Spleen (tissue), 13 donors: ENCODE measurements at places on chromosomes 6 and 20. TPM values are rescaled to one million over a fixed set of nuclear protein-coding genes. Genes with fewer than 3 reads are reported as not detected.
A peak's percentile ranks its signal among the peaks of the same experiment; 100 is the strongest.

DNA sequence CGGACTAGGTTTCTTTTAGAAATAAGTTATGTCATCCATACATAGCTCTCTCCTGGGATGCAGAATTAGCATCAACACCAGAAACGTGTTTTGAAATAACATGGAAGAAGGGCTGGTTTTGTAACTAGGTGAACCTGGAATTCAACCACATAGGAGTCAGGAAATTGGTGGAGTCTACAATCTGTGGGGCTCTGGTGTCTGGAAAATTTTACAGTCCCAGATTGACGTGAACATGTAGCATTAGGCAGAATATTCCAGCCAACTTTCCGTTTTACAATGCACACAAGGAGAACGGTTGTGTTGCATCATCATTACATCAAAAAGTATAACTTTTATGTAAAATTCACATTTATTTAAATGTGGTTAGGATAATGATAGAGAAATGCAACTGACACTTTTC is 1.9 kb downstream of the KCNQ5 start:
- no peaks in the 10 kb centered on the region for H3K36me3 ChIP-seq
- peaks cover 42% of the 10 kb centered on the region for H3K4me1 ChIP-seq
- no peak for DNase-seq

GRCh38 chr6:2448826-2449571 is 203.6 kb upstream of the GMDS start:
- H3K36me3 ChIP-seq = no peaks in the 10 kb centered on the region
- H3K27me3 ChIP-seq = no peaks in the 10 kb centered on the region
- H3K4me3 ChIP-seq = peak overlapping the region; percentile 3
- H3K27ac ChIP-seq = no peak overlapping the region

GRCh38 chr20:63740070-63740626 is 572 bp downstream of the SLC2A4RG start:
- H3K4me3 ChIP-seq = peak overlapping the region; percentile 75
- H3K27me3 ChIP-seq = no peaks in the 10 kb centered on the region
- peak overlapping the region; percentile 87 for H3K27ac ChIP-seq
- DNase-seq = peak; percentile 92
- peaks cover 49% of the 10 kb centered on the region for H3K4me1 ChIP-seq

GRCh38 chr6:136244061-136244616 is 6.0 kb downstream of the MTFR2 start:
- H3K4me3 ChIP-seq = no peak overlapping the region
- H3K27ac ChIP-seq = no peak overlapping the region
- no peaks in the 10 kb centered on the region for H3K27me3 ChIP-seq
- H3K36me3 ChIP-seq = no peaks in the 10 kb centered on the region
- no peaks in the 10 kb centered on the region for H3K4me1 ChIP-seq

Gene MATN4
- total RNA-seq = not detected

Gene HTR1E
- not detected for total RNA-seq

DNA sequence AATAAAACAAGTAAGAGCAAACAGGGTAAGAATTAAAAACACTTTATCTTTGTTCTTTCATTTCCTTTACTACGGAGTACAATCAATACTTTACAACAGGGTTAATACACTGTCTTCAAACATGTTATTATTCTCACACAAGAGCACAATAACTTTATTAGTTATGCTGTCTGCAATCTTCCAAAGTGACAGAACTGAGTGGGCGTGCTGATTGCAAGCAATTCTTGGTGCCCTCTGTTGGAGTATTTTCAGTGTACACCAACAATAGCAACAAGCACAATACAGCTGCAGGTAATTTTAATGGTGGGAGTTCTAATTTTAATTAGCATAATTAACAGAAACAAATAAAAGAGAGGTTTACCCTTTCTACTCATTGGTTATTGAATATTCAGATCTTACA is 33.9 kb upstream of the PTPRK start:
- DNase-seq = no peak
- no peak overlapping the region for H3K27ac ChIP-seq
- no peaks in the 10 kb centered on the region for H3K4me1 ChIP-seq
- H3K4me3 ChIP-seq = no peak overlapping the region
- H3K27me3 ChIP-seq = no peaks in the 10 kb centered on the region

GRCh38 chr6:118589649-118590365 is 41.7 kb downstream of the PLN start:
- no peaks in the 10 kb centered on the region for H3K4me1 ChIP-seq
- no peaks in the 10 kb centered on the region for H3K27me3 ChIP-seq
- H3K4me3 ChIP-seq = no peak overlapping the region

GRCh38 chr6:126427713-126428112 is 87.8 kb downstream of the CENPW start:
- DNase-seq = no peak
- H3K27ac ChIP-seq = no peak overlapping the region
- H3K27me3 ChIP-seq = no peaks in the 10 kb centered on the region
- H3K4me1 ChIP-seq = no peaks in the 10 kb centered on the region

- no peak for DNase-seq
- H3K27ac ChIP-seq = no peak overlapping the region
- H3K4me1 ChIP-seq = peaks cover 15% of the 10 kb centered on the region
- H3K27me3 ChIP-seq = no peaks in the 10 kb centered on the region
- H3K4me3 ChIP-seq = no peak overlapping the region
- no peaks in the 10 kb centered on the region for H3K36me3 ChIP-seq
These were observed 21.1 kb downstream of the GCNT2 start for GRCh38 chr6:10542213-10542612.

DNA sequence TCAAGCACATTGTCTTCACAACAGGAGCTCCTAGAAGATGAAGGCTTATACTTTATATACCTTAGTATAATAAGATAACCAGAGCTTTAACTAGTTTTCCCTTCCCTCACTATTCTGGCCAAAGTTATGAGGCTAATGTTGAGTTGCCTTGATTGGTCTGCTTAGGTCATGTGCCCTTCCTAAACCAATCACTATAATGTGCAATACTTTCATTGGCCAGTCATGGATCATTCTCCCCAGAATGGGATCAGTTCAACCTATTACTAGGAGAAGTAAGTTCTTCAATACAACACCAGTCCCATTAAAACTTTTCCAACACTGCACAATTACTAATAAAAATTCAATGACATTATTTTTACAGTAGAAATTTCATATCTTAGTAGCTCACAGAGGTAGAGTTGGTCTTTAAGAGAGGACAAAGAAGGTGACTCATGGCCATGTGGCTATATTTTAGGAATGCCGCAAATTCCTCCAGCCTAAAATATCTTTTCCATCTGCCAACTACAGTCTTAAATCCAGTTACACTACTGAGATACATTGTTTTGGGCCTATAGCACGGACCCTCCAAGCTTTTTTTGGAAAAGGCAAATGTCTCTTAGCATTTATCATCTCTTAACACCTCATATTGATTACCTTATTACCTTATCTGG is 12.5 kb upstream of the POU3F2 start:
- H3K4me1 ChIP-seq = peaks cover 17% of the 10 kb centered on the region
- no peak for DNase-seq
- no peak overlapping the region for H3K4me3 ChIP-seq
- no peaks in the 10 kb centered on the region for H3K36me3 ChIP-seq
- H3K27me3 ChIP-seq = peaks cover 39% of the 10 kb centered on the region
- H3K27ac ChIP-seq = no peak overlapping the region

Gene FAM229B
- total RNA-seq = 4.3 TPM

DNA sequence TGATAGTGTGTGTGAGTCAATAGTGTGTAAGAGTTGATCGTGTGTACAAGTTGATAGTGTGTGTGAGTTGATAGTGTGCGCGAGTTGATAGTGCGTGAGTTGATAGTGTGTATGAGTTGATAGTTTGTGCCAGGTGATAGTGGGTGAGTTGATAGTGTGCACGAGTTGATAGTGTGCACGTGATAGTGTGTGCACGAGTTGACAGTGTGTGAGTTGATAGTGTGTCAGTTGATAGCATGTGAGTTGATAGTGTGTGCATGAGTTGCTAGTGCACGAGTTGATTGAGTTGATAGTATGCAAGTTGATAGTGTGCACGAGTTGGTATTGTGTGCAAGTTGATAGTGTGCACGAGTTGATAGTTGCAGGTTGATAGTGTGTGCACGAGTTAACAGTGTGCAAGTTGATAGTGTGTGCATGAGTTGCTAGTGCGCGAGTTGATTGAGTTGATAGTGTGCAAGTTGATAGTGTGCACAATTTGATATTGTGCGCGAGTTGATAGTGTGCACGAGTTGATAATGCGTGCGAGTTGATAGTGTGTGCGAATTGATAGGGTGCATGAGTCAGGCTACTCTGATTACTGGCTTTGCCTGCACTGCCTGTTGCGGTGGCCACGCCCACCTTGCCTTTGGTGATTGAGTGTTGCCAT is 35.8 kb upstream of the IYD start:
- H3K36me3 ChIP-seq = no peaks in the 10 kb centered on the region
- no peak overlapping the region for H3K27ac ChIP-seq
- H3K4me3 ChIP-seq = no peak overlapping the region
- no peaks in the 10 kb centered on the region for H3K4me1 ChIP-seq
- no peak for DNase-seq

DNA sequence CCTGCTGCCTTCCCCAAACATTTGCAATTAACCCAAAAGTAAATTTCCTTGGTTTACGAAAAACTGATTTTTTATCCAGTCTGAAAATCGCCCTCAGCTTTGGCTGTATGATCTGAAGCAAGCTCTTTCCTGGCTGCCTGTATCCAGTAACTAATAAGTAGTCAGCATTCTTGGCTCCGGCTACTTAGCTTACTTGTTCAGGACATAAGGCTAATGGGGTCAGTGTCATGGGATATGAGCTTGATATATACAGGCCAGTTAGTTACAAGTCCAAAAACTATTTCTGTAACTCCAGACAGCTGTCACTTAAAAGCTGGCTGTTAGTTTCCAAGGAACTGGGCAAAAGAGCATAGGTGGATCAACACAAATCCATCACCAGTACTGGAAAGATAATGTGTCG is 56.2 kb downstream of the KHDC1L start:
- no peak overlapping the region for H3K4me3 ChIP-seq
- H3K36me3 ChIP-seq = no peaks in the 10 kb centered on the region
- H3K27ac ChIP-seq = no peak overlapping the region
- no peak for DNase-seq

DNA sequence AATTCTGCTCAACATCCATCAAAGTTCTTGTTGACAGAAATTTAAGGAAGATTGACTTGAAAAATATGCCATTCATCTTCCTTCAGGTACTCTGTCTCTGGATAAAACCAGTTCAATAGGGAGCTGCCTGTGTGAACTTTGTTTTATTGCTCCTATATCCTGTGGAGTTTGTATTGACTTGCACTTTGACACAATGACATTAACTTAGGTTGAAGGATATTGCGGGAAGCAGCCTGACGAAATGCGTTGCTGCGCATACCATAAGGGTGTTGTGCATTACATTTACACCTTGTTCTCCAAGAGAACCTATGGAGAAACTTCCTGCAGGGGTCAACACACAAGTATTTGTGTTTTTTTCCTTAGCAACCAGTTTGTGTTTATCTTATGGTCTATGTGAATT is 185.4 kb upstream of the GRIK2 start:
- no peaks in the 10 kb centered on the region for H3K27me3 ChIP-seq
- H3K36me3 ChIP-seq = no peaks in the 10 kb centered on the region
- no peak overlapping the region for H3K27ac ChIP-seq

GRCh38 chr6:121932076-121932991 is 467.1 kb upstream of the HSF2 start:
- DNase-seq = no peak
- no peak overlapping the region for H3K4me3 ChIP-seq
- no peaks in the 10 kb centered on the region for H3K27me3 ChIP-seq
- no peaks in the 10 kb centered on the region for H3K36me3 ChIP-seq

DNA sequence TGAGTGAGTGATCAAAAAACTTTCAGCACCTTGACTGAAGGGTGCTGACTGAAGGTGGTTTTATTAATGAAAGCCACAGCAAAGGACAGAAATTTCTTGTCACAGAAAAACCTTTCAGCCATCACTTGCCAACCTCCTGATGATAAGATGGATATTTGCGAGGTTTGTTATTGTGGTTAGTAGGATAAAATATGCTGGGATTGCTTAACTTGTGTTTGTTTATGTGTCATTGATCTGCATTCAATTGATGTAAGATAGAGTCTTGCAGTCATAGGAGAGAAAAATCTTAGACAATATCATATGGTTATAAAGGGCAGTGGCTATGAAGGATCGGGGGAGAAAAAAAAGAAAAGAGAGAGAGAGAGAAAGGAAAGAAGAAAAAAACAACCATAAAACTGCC is 1.2 kb downstream of the TSBP1 start:
- H3K4me1 ChIP-seq = no peaks in the 10 kb centered on the region
- DNase-seq = no peak
- no peak overlapping the region for H3K4me3 ChIP-seq
- no peaks in the 10 kb centered on the region for H3K27me3 ChIP-seq
- H3K36me3 ChIP-seq = no peaks in the 10 kb centered on the region
- H3K27ac ChIP-seq = no peak overlapping the region

DNA sequence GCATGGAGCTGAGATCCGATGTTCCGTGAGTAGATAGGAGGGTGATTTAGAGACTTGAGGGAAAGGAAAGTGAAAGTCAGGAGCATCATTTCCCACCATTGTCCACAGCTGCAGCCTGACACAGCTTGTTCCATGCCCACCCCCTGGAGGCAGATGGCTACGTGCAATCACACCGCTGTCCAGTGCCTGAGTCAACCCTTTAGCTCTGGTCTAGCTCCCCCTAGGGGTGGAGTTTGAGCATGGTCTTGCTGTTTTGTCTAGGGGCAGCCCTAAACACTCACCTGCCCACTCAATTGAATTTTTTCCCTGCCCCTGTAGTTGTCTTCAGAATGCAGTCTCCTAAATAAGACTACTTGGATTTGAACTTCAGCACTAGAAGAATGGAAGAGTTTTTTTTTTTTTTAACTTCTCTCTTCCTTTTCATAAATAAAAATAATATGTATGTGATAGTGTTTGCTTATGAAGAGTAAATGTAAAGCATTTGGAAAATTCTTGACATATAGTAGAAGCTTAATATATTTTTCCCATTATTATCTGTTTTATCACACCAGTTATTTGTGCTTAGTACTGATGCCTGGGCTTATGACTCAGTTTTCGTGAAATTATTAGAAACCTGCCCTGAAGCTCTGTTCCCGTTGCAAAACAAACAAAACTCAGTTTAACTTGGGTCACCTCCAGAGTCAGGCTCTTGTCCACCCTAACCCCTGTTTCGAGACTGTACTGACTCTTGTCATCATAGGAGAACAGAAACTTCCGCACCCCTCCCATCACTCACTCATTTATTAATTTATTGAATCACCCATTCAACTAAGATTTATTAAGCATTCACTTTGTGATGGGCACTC is 814.8 kb downstream of the MAFB start:
- H3K27me3 ChIP-seq = peaks cover 8% of the 10 kb centered on the region
- peak; percentile 80 for DNase-seq
- H3K36me3 ChIP-seq = no peaks in the 10 kb centered on the region
- H3K4me1 ChIP-seq = peaks cover 7% of the 10 kb centered on the region
- H3K4me3 ChIP-seq = no peak overlapping the region

Gene ZC2HC1B
- not detected for total RNA-seq

Gene SLC22A23
- total RNA-seq = 17.3 TPM
